ENCODE measurements at places on chromosomes 1 and 21.

DNA sequence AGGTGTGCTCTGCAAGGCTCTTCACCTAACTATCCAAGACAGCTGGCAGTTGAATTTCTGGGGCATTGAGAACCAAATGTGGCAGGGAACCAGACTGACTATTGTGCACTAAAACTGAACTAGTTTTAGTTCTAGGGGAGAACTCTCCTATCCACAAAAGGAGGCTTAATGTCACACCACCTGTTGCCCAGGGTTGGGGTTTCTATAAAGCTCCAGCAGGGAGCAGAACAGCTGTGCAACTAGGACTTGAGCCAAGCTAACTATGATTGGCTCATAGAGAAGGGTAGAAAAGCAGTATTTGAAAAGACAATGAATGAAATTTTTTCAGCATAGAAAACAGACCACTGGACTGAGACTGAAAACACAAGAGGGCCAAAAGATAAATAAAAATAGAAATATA lies 53.3 kb upstream of the FGGY start:
- DNase-seq = no peak

DNA sequence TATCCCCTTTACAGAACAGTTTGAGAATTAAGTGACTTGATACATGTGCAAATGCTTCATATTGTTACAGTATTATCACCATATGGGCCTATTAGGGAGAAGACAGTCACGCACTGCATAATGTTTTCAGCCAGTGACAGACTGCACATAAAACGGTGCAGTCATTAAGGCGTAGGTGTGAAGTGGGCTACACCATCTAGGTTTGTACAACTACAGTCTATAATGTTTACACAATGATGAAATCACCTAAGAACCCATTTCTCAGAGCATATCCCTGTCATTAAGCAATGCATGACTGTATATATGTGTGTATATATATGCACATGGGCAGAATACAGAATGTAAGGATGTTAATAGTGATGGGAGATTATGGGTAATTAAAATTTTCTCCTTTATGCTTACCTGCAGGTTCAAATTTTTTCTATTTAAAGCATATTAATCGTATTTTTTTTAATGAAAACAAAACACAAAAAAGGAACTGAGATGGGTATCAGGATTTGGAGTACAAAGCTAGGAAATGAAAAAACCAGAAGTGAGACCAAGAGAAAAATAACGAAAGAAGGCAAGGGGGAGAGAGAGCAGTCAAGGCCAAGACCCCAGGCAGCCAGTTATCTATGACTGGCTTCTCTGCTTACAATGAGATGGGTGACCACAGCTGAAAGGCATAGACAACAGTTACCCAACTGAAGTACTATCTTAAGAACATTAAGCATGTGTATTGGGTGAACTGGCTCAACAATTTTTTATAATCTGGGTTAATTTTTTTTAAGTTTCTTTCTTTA lies 122.9 kb upstream of the DAB1 start:
- DNase-seq = no peak

- DNase-seq = no peak
These were observed 180.5 kb downstream of the DYRK1A start for GRCh38 chr21:37546949-37547614.

GRCh38 chr1:200982071-200982945 lies 41.2 kb downstream of the KIF21B start:
- no peak for DNase-seq

- DNase-seq = no peak
These were observed 774 bp upstream of the WDTC1 start for GRCh38 chr1:27233667-27234048.

- no peak for DNase-seq
These were observed 229.3 kb downstream of the USH2A start for GRCh38 chr1:216193839-216194443.

DNA sequence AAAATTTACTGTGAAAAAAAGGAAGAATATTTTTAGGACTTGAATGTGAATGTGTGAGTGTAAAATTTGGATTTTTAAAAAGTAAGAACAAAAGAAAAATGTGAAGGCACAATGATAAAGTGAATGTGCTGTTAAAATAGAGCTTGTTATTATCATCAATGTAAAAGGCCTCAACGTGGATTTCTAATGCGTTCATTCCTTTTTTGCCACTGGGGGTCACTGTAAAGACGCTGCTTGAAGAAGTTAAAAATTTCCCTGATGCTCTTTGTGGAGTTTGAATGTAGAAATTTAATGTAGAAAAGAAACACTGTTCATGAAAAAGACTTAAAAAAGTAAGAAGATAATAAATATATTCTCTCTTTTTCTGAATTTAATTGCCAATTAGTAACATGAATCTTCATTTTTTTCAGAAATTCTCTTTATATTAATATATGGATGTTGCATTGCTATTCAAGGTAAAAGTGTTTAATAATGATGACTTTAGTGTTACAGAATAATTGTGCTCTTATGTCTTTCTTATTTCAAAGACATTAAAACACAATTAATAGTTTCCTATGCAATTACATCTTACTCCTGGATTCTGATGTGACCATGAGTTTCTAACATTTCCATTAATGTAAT lies 161.5 kb downstream of the DNM3 start:
- no peak for DNase-seq

GRCh38 chr1:11980676-11980972 lies 380 bp downstream of the MFN2 start:
- DNase-seq = no peak

GRCh38 chr1:212459656-212460055 lies 26.9 kb downstream of the NENF start:
- no peak for DNase-seq

All from stimulated activated CD4-positive, alpha-beta T cell treated with anti-CD3 and anti-CD28 coated beads, TNF-alpha, amount 100 ng/mL, for 4 hours (primary cell).